ENCODE measurements at places on chromosomes 3 and 15.

- DNase-seq, result no peak
Measured at GRCh38 chr3:53084310-53085001, 38.6 kb upstream of the SFMBT1 start.

GRCh38 chr3:178455946-178456345 is 80.3 kb upstream of the KCNMB2 start:
- no peak for DNase-seq

GRCh38 chr15:68348606-68349005 is 71.1 kb downstream of the FEM1B start:
- no peak for DNase-seq

- peak; percentile 34 for DNase-seq
Measured at GRCh38 chr3:55959471-55960080, 472.5 kb upstream of the WNT5A start.

- DNase-seq, result no peak
Measured at GRCh38 chr3:42529468-42529867, 27.0 kb downstream of the VIPR1 start.

GRCh38 chr3:134428401-134428800 is 54.2 kb upstream of the AMOTL2 start:
- DNase-seq, result no peak

DNA sequence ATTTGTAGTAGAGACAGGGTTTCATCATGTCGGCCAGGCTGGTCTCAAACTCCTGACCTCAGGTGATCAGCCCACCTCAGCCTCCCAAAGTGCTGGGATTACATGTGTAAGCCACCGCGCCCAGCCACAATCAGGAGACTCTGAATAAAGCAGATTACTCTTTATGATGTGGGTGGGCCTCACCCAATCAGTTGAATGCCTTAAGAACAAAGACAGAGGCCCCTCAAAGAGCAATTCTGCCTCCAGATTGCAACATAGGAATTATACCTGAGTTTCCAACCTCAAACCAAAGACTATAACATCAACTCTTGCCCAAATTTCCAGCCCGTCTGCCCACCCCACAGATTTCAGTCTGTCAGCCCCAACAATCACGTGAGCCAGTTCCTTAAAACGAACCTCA is 18.8 kb upstream of the FAM174B start:
- DNase-seq, result no peak

DNA sequence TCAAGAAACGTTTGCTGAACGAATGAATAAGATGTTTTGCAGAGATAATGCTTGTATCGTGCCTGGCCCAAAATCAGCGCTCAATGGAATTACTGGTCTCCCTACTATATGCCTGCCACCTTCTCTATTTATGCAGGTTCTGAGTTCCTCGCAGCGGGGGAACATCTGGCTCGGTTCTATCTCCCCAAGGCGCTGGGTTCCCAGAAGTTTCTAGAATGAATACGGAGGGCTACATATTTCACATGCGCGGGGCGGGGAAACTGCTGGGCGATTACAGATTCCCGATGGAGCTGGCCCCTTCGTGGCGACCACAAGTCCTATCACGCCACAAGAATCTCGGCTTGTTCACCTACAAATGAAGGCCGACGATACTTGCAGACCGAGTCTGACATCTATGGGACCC is 411 bp upstream of the EIF2B5 start:
- DNase-seq, result no peak

GRCh38 chr3:17632401-17633100 is 109.9 kb downstream of the TBC1D5 start:
- DNase-seq, result no peak

DNA sequence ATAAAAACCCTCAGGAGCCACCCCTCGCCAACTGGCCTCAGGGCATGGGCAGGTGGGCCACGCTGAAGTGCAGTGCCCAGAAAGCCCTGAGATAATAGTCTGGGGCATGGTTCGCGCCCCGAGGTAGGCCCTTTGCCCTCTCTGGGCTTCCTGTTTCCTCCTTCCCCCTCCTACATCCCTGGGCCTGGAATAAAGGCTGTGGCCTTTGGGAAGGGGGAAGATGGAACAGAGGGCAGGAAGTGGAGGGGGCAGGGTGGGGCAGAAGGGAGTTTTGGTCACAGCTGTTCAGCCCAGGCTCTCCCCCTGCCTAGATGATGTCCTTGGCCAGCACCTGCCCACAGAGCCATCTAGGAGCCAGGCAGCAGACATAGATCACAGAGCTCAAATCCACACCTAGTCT is 11.3 kb downstream of the CSRNP1 start:
- DNase-seq, result no peak

DNA sequence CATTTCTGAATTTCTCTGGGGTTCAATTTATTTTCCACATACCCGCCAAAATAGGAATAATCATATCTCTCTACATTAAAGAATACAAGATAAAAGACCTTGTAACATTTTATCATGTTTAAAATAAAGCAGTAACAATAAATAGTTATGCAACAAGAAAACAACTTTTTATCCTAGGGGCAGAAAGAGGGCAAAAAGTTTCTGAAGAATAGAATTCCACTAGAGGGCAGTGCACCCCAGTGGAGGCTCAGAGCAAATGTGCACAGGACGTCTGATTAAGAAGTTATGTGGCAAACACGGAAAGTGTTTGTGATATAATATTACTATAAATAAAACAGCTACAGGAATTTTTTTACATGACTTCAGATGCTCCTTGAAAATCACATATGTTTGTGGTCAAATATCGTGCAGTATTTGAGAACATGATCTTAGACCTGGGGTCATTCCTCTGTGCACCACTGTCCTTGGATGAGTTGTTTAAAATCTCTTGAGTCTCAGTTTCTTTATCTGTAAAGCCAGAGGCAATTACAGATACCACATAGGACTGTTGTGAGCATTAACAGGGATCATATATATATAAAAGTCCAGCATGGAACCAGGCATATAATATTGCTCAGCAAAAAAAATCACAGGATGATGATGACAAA is 13.2 kb upstream of the PIK3R4 start:
- DNase-seq, result peak; percentile 16

DNA sequence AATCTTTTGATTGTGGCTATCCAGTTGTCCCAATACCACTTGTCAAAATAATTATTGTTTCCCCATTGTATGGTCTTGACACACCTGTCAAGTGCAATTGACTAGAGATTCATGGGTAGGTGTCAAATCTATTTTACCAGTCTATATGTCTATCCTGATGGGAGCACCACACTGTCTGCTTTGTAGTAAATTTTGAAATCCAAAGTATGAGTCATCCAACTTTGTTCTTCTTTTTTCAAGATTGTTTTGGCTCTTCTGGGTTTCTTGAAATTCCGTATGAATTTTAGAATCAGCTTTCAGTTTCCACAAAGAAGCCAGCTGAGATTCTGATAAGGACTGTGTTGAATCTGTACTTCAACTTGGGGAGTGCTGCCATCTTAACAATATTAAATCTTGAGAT is 71.9 kb downstream of the CSNK1G1 start:
- DNase-seq, result no peak

Data from DMS 273 treated with DMSO at 0.1 percent for 48 hours (cell line).